Endothelial cell of umbilical vein (primary cell): ENCODE measurements at places on chromosomes 1 and 21. TPM values are rescaled to one million over a fixed set of nuclear protein-coding genes. Genes with fewer than 3 reads are reported as not detected.

FALEC gene
- total RNA-seq: not detected in 2 replicates

MYOG gene
- not detected in 2 replicates for total RNA-seq

YBX1 gene
- total RNA-seq: 783 and 829 TPM in 2 replicates

KCNJ15 gene
- 1.4 and 1.5 TPM in 2 replicates for total RNA-seq
